ENCODE measurements at places on chromosomes 1 and 21.

DNA sequence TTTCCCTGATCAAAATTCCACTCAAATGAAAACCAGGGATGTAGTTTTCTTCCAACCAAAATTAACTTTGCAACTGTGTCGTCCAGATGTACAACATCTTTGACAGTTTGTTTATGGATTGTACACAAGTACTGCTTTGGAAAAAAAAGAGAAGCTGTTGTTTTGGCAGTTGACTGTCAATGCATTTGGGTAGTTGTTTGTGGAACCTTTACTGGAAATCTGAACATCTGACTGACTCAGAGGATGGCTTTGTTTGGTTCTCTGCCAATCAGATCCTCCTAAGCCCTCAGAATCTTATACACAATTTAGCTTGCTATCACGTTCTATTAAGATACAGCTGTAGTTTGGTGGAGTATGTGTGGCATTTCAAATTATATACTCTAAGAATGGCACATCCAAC lies 195.0 kb downstream of the KCNK2 start:
- peak; percentile 44 for DNase-seq

DNA sequence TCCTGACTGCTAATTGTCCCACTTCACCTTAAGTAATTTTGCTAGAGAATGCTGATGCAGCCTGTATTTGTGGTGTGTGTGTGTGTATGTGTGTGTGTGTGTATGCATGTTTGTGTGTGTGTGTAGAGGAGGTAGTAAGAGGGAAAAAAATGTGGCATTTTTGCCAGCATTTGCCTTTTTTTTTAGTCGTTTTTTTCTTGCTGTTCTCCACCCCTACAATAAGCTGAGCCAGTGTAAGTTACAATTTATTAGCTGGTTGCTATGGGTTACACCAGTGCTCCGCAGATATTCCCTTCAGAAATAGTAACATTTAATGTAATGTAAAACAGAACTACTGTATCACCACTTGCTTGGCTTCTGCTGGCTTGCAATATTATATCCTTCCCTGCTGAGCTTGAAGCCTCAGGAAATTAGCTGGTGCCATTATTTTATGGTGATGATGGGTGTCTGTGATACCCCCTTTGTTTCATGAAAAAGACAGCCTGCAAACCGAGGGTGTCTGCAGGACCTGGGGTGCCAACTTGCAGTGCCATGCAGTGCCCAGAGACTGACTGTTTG lies 23.4 kb upstream of the IGSF3 start:
- DNase-seq, result no peak

DNA sequence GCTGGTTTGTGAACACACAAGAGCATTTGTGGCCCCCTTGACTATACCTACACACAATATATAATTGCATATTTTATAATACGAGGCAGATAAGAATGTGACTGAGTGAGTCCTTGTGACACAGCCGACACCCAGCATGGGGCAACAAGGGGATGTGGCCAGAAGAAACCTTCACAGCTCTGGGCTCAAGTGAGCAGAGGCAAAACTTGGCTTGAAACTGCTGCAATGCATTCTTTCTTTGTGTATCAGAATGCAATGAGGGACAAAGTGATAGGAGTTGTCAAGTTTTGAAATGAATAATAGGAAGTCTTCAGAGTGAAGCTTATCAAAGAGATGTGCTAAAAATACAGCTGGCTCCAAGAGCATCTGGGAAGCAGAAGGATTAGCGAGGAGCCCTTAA lies 124.0 kb upstream of the C8B start:
- DNase-seq, result peak; percentile 9

DNA sequence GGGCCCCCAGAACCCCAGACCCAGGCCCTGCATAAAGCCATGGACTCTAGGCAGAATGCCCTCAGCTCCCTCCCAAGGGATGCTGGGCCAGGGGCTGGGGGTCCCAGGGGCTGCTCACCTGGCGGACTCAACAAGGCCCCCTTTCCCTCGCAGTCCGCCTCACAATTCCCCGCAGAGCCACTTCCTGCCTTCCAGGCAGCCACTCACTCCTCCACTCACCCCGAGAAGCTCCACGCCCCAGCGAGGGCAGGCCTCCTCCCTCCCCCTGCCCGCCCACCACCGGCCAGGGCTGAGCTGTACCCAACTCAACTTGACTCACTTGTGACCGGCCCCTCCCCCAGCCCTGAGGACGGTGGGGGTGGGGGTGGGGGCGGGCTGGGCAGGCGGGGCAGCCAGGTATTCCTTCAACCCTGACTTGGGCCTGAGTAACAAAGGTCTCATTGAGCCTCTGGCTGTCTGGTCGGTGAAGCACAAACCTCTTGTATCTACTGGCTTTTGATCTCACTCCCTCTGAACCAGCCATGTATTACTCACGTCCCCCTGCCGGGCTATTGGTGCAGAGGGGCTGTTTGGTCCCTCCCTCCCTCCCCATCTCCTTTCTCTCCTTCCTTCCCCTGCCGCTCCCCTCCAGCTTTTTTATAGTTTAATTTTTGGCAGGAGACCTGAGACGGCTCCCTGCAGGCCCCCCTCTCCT lies 5.9 kb downstream of the BLACAT1 start:
- peak; percentile 50 for DNase-seq

DNA sequence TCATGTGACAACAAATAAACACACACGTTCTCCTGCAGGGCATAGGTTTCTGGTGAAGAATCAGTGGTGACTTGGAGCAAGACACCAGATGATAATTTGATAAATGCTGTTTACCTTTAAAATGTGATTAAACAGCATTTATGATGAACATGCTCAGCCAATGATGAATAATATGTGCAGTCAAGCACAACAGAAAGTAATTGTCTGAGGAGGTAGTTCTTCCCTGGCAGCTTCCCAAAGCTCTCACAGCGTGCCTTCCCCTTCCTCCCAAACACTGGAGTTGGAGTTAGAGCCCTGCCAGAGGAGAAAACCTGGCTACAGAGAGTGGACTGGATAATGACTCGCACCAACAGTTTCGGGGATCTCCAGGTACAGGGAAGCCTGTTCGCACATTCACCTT lies 463.5 kb downstream of the SMYD3 start:
- no peak for DNase-seq

- DNase-seq, result no peak
Observed at GRCh38 chr1:109826446-109826845, 62.7 kb upstream of the EPS8L3 start.

DNA sequence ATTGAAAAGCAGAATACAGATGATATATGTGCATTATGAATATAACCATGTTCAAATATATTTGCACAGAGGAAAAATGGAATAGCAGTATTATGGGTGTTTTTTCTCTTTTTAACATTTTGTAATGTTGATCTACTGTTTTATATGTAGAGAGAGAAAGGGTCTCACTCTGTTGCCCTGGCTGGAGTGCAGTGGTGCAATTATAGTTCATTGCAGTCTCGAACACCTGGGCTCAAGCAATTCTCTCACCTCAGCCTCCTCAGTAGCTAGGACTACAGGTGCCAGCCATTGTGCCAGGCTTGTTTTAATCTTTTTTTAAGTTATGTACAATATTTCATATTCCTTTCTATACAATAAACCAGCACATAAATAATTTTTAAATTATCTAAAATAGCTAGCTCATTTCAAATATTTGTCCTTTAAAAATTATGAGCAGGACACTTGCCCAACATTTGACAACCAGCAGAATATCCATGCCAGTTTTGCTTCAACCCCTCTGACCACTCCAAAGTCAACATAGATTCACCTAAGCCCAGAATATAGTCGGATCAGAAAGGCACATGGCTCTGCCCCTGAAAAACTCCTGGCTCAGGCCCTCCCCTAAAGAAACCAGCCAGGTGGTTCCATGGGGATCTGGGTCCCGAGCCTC lies 29.8 kb downstream of the ZNF281 start:
- DNase-seq, result no peak

- DNase-seq, result no peak
Observed at GRCh38 chr1:60732977-60733401, 349.4 kb upstream of the NFIA start.

- DNase-seq, result no peak
Observed at GRCh38 chr1:226582966-226583365, 34.4 kb downstream of the STUM start.

GRCh38 chr1:36359383-36359782 lies 26.3 kb downstream of the STK40 start:
- no peak for DNase-seq

DNA sequence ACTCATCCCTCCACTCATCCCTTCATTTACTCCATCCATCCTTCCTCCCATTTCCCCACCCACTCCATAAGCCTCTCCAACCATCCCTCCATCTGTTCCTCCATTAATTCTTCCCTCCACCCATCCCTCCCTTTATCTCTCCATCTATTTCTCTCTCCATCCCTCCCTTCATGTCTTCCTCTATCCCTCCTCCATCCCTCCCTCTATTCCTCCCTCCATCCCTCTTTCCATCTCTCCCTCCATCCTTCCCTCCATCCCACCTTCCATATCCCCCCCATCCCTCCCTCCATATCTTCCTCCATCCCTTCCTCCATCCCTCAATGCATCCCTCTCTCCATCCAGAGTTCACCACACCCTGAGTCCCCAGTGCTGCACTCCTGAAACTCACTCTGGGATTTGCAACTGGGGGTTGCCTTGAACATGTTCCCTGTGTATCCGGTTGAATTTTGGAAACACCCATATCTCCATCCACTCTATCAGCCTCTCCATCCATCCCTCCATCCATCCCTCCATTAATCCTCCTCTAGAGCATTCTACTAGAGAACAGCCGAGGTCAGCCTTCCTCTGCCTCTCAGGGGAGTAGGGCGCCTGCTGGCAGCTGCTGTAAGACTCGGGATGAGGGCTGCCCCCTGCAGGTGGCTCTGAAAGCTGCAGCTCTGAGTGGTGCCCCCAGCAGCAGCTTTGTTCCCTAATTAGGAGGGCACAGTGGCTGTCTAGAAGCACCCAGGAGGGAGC lies 39.4 kb downstream of the ABCG1 start:
- DNase-seq, result peak; percentile 34

DNA sequence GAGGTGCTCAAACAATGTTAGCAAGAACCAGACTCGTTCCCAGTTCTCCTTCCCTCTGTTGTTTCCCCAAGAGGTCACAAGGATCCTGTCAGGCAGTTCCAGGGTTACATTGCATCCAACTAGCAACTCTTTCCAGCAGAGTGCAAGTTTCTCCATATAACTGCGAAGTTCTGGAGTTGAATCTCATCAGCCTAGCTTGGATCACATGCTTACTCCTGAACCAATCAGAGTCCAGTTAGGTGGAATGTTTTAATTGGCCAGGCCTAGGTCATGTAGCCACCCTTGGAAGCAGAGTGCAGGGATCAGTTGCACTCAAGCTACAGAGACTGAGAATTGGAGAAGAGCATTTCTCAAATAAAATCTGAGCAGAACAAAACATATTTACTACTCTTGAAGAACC lies 15.9 kb upstream of the PIK3R3 start:
- DNase-seq, result no peak

DNA sequence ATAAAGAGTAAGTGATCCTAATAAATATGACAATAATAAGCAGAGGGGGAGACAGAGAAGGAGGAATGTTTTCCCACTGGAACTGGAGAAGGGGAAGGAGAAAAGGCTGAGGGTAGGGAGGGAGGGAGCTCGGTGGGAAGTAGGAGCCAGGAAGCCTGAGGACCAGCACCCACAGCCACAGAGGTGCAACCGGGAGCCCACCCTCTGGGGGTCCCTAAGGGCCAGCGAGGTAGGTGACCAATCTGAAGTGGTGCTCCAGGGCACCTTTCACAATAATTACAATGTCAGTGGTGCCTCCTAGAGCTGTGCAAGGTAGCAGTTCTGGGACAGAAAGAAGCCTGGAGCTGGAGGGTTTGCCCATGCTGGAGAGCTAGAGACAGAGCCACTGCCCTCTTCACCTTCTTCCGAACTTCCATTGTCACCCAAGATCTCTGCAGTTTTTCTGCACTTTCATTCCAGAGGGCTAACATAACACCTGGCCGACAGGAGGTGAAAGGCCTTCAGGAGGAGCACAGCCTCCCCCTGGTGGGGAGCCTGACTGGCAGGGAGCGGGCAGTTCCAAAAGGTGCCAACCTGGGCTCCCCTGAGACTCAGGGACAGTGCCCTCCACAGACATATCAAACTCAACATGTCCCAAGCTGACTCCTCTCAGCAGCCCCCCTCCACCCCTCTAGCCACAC lies 4.1 kb upstream of the AHCYL1 start:
- DNase-seq, result no peak

DNA sequence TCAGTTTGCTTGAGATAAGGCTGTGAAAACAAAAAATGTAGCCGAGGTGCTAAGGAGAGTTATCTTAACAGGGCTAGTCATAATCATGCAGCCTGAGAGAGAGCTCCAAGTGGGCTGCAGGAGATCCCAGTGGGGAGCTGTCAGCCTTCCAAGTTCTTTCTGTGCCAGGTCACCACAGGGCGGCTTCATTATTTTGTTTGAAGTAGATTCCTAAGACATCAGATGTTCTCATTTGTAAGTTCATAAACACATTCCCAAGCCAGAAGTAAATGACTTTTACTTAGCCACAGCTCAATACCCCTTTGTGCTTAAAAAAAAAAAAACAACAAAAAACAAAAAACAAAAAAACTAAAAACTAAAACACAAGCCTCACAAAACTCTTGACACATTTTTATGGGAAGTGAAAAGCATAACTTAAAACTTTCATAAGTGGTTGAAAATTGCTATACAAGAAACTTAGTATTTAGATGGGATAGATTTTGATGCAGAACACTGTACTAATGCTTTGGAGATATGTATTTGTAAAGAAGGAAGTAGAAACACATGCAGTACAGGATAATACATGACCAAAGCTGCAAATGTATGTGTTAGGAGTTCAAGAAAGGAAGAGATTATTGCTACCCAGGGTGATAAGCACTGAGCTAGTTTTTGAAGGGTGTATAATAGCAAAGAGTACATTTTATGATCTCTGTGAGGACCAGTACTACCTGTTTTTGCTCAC lies 8.6 kb downstream of the CDC14A start:
- DNase-seq, result peak; percentile 53

DNA sequence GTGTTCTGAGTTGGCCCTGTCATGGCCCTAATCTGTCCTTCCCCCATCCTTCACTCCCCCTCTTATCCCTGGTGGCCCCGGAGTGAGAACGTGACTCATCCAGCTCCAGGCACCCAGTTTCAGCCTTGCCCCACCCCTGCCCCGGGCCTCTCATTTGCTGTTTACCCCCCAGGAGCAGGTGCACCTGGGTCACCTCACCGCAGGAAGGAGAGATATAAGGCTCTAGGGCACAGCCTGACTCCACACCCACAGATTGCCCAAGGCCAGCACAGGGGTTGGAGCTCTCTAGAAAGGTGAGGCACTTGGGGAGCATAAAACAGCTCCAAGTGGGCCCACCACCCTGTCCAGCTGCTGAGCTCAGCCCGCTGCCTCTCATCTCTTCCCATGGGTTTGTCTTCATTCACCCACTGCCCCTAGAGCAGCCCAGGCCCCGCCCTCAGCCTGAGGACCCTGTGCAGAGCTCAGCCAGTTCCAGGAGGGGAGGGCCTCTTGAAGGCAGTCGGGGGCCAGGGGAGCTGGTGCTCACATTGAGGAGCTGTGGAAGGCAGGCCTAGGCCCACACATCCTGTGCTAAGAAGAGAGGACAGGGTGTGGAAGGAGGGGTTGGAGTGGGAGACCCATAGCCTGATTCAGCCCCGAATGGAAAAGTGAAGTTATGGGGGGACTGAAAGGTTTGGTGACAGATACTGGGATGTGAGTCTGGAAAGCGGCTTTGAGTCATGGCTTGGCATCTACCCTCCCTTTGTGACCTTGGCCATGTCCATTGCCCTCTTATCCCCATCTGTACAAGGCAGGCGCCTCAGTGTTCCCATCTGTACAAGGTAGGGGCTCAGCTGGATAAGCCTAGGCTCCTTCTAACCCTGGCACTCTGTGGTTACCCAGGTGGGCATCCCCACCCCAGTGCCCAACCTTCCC lies 16.1 kb upstream of the GPR37L1 start:
- no peak for DNase-seq
